CD8-positive, alpha-beta memory T cell (primary cell): ENCODE measurements at places on chromosomes 13 and 19.

- H3K27me3 ChIP-seq: no peaks in the 10 kb centered on the region
- DNase-seq: no peak
- H3K27ac ChIP-seq: no peak overlapping the region
- no peaks in the 10 kb centered on the region for H3K36me3 ChIP-seq
- H3K4me3 ChIP-seq: no peak overlapping the region
Measured at GRCh38 chr13:41306271-41307145, 4.6 kb upstream of the NAA16 start.

DNA sequence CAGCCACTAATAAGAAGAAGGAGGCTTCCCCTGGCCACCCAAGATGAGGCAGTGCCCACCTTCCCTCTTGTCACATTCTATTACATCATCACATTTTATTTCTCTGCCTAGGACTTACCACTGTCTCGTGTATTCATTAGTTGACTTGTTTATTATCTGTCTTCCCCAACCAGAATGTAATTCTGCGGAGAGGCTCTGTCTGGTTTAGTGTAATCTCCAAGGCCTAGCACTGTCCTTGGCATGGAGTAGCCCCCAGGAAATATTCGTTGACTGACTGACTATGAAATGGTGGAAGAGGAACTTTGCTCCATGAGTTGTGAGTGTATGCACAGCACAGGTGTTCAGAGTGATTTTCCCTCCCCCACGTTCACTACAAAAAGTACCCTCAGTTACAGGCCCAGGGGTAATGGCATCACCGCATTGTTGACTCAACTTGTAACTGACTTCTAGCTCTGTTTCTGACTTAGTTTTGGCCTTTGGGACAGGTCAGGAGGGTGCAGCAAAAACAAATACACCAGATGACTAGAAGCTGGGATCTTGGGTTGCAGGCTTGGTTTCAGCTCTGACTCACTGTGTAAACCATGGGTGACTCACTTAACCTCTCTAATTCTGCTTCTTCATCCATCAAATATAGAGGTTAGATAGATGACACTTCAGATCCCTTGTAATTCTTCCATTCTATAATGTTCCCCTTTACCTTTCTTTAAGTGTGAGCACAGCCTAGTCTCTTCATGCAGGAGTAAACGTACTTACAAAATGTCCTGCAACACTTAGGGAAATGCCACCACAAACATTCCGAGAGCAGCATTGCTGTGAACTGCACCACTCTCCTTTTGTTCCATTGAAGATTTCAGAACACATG, 229.7 kb downstream of the KCNRG start:
- H3K4me3 ChIP-seq: no peak overlapping the region
- H3K27me3 ChIP-seq: no peaks in the 10 kb centered on the region
- DNase-seq: no peak
- H3K4me1 ChIP-seq: peaks cover 8% of the 10 kb centered on the region
- H3K36me3 ChIP-seq: no peaks in the 10 kb centered on the region
- peak overlapping the region; percentile 14 for H3K27ac ChIP-seq

DNA sequence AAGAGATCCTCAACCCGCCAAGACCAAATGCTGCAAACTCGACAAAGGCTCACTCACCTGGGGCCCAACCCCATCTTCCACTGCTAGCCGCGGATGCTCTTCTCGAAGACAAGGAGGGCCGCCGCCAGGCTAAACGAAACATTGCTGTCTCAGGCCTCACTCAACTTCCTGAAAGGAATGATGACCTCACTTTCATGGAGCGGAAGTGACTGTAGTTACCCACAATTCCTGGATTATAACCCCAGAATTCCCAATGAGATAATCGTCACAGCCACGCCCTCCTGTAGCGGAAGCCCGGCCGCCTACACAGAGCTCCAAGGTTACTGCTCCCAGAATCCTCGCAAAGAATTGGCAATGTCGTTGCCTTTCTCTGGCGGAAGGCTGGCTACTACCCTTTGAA, 10.5 kb upstream of the ZNF112 start:
- no peak for DNase-seq
- H3K36me3 ChIP-seq: no peaks in the 10 kb centered on the region
- no peak overlapping the region for H3K27ac ChIP-seq
- no peaks in the 10 kb centered on the region for H3K4me1 ChIP-seq
- no peaks in the 10 kb centered on the region for H3K27me3 ChIP-seq

DNA sequence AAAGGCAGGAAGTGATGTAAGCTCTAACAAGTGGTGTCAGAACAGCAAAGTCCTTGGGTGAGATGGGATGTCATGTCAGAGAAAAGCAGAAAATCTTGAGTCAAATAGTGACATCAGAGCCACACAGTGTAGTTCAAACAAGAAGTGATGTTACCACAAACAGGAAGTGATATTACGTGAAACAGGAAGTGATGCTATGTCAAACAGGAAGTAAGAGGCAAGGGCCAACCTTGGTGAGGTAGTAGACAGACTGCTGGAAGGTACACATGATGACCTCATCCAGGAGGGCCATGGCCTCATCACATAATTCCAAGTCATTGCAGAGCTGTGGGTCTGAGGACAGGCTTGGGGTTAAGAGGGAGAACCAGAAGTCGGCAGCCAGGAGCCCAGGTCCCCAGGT, 7.0 kb upstream of the MAMSTR start:
- H3K36me3 ChIP-seq: no peaks in the 10 kb centered on the region
- no peak overlapping the region for H3K4me3 ChIP-seq
- no peak for DNase-seq
- H3K4me1 ChIP-seq: peaks cover 29% of the 10 kb centered on the region
- no peak overlapping the region for H3K27ac ChIP-seq
- H3K27me3 ChIP-seq: no peaks in the 10 kb centered on the region

DNA sequence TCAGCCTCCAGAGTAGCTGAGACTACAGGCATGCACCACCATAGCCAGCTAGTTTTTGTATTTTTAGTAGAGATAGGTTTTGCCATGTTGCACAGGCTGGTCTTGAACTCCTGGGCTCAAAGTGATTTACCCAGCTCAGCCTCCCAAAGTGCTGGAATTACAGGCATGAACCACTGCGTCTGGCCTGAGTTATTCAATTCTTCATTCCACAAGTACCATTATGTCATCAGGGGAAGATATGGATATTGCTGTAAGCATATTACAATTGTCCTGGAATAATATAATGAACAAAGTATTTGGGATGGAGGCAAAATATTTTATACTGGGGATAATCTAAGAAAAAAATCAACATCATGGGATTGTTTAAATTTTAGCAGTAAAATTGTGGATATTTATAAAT, 646.0 kb upstream of the SLITRK6 start:
- H3K36me3 ChIP-seq: no peaks in the 10 kb centered on the region
- no peak for DNase-seq
- H3K27me3 ChIP-seq: no peaks in the 10 kb centered on the region
- no peak overlapping the region for H3K4me3 ChIP-seq
- H3K27ac ChIP-seq: no peak overlapping the region

DNA sequence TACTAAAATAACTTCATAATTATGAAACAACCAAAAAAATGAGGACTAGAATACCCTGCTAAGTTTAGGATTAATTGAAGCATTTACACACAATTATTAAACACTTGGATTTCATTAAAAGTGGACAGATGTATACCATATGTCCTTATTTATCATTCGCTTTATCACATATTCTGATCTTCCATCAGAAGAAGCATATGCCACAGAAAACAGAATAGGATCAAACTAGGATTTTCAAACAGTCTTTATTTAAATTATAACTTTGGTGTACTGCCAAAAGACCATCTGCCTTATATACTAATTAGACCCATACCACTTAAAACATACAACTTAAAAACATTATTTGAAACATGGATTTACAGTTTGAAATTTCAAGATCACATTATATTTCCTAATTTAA, 727.1 kb upstream of the KLHL1 start:
- DNase-seq: no peak
- H3K27me3 ChIP-seq: no peaks in the 10 kb centered on the region
- H3K36me3 ChIP-seq: no peaks in the 10 kb centered on the region
- H3K4me3 ChIP-seq: no peak overlapping the region
- H3K27ac ChIP-seq: no peak overlapping the region
- H3K4me1 ChIP-seq: no peaks in the 10 kb centered on the region

DNA sequence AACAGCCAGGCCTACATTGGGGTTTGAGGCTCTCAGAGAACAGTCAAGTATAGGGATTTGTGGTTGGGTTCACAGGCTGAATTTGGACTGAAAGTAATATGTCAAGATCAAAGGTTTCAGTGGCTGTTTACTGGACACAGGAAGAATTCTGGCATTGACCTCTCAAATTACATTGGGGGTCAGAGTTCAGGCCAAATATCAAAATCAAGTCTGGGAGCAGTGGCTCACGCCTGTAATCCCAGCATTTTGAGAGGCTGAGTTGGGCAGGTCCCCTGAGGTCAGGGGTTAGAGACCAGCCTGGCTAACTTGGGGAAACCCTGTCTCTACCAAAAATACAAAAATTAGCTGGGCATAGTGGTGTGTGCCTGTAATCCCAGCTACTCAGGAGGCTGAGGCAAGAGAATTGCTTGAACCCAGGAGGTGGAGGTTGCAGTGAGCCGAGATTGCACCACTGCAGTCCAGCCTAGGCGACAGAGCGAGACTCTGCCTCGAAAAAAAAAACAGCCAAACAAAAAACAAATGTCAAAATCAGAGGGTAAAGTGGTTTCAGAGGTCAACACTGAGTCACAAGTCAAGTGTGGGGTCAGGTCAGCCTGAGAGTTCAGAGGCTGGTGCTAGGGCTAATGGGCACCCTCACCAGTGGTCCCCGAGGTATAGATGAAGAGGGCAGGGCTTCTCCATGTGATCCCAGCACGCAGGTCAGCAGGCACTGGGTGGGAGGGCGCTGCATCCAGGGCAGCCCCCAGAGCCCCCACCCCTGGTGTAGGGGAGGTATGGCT, 1.5 kb downstream of the SLC27A5 start:
- peaks cover 11% of the 10 kb centered on the region for H3K4me1 ChIP-seq
- H3K27ac ChIP-seq: no peak overlapping the region
- H3K36me3 ChIP-seq: no peaks in the 10 kb centered on the region
- no peaks in the 10 kb centered on the region for H3K27me3 ChIP-seq
- DNase-seq: no peak
- no peak overlapping the region for H3K4me3 ChIP-seq

DNA sequence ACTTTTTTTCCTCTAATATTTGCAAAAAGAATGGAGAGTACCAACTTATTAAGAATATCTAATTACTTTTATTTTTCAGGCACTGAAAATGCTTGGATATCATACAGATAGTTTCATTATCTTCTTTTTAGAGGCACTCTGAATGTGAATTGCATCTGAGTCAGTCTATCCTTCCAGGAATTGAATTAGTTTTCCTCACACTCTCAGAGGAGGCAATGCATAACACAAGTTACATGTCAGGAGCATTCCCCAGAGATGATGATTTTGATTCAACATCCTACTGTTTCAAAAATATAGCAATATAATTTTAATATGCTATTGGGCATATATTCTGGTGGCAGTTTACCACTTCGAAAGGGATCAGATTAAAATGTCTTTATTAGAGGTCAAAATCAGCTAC, 1315.4 kb downstream of the PCDH9 start:
- DNase-seq: no peak
- H3K4me3 ChIP-seq: no peak overlapping the region
- no peaks in the 10 kb centered on the region for H3K27me3 ChIP-seq
- no peaks in the 10 kb centered on the region for H3K36me3 ChIP-seq

DNA sequence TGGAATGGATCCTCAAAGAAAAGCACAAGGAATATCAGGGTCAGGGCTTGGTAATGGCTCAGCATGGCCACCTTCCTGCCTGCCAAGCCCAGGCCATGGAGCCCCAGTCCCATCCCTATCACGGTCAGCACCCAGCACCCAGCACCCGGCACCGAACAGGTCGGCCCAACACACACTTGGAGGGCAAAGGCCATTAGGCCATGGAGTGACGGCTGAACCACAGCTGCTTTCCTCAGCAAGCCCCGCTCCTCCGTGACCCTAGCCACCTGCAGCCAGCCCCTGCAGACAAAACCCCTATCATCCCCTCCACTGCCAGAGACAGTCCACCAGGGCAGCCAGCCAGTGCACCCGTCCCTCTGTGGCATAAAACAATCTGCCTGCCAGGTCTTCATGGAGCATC, 20.6 kb downstream of the PEPD start:
- DNase-seq: no peak
- no peaks in the 10 kb centered on the region for H3K36me3 ChIP-seq
- no peaks in the 10 kb centered on the region for H3K4me1 ChIP-seq
- no peaks in the 10 kb centered on the region for H3K27me3 ChIP-seq

DNA sequence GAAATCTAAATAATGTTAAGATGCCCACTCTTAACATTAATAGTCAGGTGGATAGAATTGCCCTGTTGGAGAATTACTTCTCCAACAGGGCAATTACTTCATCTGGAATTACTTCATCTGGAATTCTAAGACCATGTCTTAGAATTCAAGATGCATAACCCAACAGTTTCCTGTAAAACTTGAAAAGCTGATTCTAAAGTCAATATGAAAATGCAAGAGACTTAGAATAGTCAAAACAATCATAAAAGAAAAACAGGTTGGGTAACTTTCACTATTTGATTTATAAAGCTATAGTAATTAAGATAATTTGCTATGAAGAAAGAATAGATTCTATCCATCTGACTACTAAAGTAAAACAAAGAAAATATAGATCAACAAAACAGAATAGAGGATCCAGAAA, 75.2 kb downstream of the ABCC4 start:
- no peak overlapping the region for H3K4me3 ChIP-seq
- H3K36me3 ChIP-seq: no peaks in the 10 kb centered on the region
- DNase-seq: no peak
- H3K4me1 ChIP-seq: no peaks in the 10 kb centered on the region
- H3K27me3 ChIP-seq: no peaks in the 10 kb centered on the region

- H3K4me3 ChIP-seq: peak overlapping the region; percentile 45
- peaks cover 18% of the 10 kb centered on the region for H3K4me1 ChIP-seq
- H3K27me3 ChIP-seq: no peaks in the 10 kb centered on the region
- H3K36me3 ChIP-seq: no peaks in the 10 kb centered on the region
Measured at GRCh38 chr13:75869981-75870380, 233.9 kb downstream of the LMO7 start.

DNA sequence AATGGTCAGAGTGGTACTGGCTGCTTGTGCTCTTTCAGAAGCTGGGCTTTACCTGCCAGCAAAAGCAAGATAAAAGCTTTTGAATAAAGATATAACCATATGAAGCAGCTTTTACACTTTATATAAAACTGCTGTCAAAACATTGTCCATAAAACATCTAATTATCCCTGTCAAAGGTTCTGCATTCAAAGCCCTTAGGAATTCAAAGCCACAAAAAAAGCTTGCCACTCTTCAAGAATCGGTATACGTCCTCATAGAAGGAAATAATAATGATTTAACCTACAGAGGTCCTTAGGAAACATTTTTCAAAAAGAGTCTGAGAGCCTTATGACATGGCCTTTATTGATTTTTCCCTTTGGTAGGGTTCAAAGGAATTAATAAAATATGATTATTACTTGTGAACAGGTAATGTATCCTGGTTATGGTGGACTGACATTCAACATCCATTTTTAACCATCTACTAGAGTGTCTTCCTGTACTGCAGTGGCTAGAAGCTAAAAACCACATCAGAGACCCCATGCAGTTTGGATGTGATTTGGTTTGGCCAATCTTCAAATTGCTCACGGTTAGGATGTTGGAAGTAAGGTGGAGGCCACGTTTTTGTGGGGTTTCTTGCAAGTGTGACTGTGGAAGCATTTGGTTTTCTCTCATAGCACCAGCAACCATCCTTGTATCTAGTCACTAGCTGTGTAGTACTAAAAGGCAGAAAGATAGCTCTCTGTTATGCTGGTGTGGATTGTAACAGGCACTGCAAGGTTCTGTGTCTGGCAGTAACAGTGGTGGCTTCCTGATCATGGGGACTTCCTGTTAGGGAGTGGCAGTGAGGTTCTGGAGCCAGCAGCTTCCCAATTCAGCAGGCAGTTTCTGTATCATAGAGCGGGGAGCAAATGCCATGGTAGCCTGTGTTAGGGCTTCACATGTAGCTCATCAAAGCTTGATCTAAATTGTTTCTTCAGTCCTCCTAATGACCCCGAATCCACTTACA, 441.5 kb downstream of the DIAPH3 start:
- no peaks in the 10 kb centered on the region for H3K27me3 ChIP-seq
- no peaks in the 10 kb centered on the region for H3K4me1 ChIP-seq
- no peak for DNase-seq
- no peaks in the 10 kb centered on the region for H3K36me3 ChIP-seq
- H3K4me3 ChIP-seq: no peak overlapping the region
- H3K27ac ChIP-seq: no peak overlapping the region
